HT-29 (cell line): ENCODE measurements at places on chromosomes 5 and 9. TPM values are rescaled to one million over a fixed set of nuclear protein-coding genes. Genes with fewer than 3 reads are reported as not detected.
A peak's percentile ranks its signal among the peaks of the same experiment; 100 is the strongest.

GMCL2 gene
- not detected in 2 replicates for total RNA-seq

MSX2 gene
- total RNA-seq, result 2.0 and 5.1 TPM in 2 replicates

WDR38 gene
- not detected in 2 replicates for total RNA-seq

DNA sequence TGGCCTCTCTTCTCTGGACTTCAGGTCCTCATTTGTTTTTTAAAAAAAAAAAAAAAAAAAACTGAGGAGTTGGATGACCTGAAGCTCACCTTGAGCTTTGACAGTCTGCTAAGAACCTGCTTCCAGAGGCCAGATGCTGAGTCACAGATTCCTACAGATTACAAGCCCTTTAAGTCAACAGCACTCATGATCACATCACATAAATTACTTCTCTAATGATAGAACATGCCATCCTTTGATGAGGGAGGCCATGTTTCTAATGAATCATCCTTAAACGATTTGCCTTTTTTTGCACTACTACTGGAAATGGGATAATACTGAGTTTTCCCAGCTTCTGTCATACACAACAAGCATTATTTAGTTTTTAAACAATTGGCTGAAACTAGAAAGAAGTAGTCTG, 34.2 kb upstream of the MYOT start:
- peak; percentile 82 for DNase-seq

GABBR2 gene
- total RNA-seq, result not detected in 2 replicates

DNA sequence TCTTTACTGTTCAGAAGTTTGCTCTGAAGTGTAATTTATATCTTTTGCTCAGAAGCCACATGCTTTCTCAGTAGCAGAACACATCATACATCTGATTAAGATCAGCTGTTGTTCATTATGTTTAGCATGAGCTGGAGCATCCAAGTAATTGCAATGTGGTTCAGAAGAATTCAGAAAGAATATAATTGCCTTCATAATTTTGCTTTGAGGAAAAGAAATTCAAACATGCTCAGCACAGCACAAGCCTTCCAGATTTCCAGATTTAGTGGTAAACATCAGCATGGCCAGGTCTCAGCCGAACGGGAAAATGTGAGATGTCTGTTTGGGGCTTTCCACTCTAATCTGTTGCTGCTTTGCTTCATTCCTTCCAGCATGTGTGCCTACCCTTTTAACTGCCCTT, 65.9 kb downstream of the ITGA1 start:
- no peak for DNase-seq

DNA sequence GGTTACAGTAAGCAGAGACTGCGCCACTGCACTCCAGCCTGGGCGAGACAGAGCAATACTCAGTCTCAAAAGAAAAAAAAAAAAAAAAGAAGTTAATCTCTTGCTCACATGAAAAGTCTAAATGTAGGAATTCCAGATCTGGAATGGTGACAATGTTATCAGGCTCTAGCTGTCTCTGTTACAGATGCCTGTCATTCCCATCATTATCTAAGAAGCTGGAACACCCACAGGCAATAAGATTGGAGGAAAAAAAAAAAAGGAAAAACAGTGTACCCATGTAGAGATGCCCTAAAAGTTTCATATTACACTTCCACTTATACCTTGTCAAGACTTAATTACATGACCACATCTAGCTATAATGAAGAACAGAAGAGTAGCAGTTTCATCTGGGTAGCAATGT, 38.2 kb downstream of the PTBP3 start:
- DNase-seq, result no peak

BAAT gene
- total RNA-seq, result 0.28 and 0.57 TPM in 2 replicates

- no peak for DNase-seq
Measured at GRCh38 chr5:10303201-10303600, 4.5 kb downstream of the CMBL start.

DNA sequence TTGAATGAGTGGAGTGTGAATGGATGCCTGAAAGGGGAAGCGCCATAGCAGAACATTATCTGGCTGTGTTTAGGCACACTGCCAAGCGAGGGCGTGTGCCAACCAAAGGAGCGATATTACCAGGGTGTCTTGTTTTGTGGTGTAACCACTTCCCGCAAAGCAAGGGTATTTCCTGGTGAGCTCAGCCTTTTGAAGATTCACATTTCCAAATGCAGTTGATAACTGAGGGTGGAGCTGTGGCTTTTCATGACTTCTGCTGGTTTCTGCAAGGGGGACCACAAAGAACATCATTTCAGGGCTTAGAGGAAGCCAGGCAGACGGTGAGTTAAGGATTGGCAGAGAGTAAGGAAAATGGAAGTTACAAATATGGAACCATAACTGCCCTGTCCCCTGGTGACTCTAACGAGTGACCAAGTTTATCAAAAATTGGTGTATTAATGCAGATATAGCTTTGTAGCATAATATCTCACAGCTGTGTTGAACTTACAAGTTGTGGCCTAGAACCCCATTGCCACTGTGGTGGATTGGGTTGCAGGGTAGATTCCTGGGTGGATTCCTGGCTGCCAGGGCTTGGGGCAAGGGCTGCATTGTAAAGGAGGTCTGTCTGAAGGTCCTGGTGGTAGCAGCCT, 71.4 kb downstream of the RALGPS1 start:
- peak; percentile 95 for DNase-seq

SHC3 gene
- 0.18 and 0.23 TPM in 2 replicates for total RNA-seq

DNA sequence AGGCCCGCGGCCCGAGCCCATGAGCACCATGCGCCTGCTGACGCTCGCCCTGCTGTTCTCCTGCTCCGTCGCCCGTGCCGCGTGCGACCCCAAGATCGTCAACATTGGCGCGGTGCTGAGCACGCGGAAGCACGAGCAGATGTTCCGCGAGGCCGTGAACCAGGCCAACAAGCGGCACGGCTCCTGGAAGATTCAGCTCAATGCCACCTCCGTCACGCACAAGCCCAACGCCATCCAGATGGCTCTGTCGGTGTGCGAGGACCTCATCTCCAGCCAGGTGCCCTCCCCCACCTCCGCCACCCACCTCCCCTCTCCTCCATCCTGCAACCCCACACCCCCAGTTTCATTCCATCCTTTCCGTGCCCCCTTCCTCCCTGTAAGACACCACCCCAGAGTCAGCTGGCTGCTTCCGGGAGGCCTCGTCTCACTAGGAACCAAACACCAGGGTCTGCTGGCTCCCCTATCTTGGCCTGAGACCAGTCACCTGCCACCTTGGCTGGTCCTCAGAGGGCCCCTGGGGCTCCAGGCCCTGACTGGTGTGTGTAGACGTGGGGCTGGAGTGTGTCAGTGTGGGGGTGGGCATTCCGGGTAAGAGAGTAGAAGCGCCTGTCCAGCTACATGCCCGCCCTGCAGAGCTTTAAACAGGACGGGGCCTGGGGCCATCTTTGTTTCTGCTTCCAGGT, 655 bp downstream of the GRIN1 start:
- DNase-seq, result no peak

DNA sequence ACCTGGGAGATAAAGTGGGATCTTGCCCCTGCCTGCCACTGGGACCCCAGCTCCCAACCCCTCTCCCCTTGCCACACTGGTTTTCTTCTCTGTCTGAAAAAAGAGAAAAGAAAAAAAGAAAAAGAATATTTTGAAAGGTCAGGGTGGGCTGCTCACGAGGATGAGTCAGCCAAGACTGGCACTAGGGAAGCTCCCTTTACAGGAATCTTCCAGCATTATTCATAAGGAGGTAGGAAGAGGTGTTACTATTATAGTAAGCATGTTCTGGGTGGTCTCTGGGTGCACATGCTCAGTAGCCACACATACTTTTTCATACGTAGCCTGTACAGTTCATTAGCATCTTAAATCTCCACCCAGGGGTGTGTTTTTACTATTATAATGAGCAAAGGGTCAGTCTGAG, 46.8 kb upstream of the HAND1 start:
- DNase-seq, result no peak

GRCh38 chr5:44385291-44385900, 3.8 kb downstream of the FGF10 start:
- DNase-seq, result no peak

FRRS1L gene
- not detected in 2 replicates for total RNA-seq

DNA sequence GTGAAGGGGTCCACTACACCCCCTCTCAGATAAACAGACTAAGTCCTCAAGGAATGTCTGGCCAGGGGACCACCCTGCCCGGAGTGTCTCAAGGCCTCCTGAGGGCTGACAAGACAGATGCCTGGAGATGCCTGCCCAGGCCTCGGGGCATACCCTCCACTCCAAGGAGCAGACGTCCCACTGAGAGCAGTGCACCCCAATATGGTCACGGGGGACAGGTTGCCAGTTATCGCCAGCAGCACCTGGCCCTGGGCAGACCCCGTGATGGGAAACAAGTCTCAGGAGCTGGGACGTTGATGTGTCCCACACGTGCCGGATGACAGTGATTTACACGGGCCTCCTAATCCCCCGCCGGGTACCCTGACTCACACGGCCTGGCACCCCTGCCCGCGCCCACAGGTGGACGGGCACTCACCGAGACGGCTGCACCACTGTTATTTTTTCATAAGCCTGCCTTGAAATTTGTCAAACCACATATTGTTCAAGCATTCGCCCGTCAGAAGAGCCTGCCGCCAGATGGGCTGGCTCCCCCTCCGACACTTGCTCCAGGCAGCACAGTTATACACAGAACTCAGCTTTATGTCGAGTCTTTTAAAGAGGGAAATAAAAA, 43.9 kb downstream of the BARX1 start:
- DNase-seq, result no peak

GRCh38 chr9:72925891-72926290, 27.0 kb downstream of the ALDH1A1 start:
- DNase-seq, result no peak

SPINK13 gene
- not detected in 2 replicates for total RNA-seq

DNA sequence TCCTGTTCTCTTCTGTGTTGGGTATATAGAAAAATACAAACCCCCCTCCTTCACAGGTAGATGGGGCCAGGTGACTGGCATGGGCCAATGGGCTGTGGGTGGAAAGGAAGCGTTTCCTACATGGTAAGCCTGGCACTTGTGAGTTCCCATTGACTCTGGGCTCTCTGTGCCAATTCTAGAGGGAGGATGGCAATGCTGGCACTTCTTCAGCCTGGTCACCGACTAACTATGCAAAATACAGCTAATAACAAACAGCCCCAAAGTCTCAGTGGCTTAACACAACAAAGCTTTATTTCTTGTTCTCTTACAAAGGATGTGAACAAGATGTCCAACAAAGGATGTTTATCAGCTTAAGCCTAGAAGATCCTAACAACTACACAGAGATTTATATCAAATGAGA, 258.1 kb downstream of the SYK start:
- no peak for DNase-seq

RNF183 gene
- total RNA-seq, result 6.1 and 7.1 TPM in 2 replicates

- DNase-seq, result no peak
Measured at GRCh38 chr5:93886098-93886806, 144.9 kb upstream of the POU5F2 start.

GALNT10 gene
- 6.4 and 8.0 TPM in 2 replicates for total RNA-seq

- DNase-seq, result no peak
Measured at GRCh38 chr5:84480873-84481637, 96.4 kb upstream of the EDIL3 start.

- no peak for DNase-seq
Measured at GRCh38 chr9:112777914-112778313, 27.4 kb downstream of the SNX30 start.

- DNase-seq, result no peak
Measured at GRCh38 chr5:142621227-142621626, 64.7 kb downstream of the FGF1 start.

DNA sequence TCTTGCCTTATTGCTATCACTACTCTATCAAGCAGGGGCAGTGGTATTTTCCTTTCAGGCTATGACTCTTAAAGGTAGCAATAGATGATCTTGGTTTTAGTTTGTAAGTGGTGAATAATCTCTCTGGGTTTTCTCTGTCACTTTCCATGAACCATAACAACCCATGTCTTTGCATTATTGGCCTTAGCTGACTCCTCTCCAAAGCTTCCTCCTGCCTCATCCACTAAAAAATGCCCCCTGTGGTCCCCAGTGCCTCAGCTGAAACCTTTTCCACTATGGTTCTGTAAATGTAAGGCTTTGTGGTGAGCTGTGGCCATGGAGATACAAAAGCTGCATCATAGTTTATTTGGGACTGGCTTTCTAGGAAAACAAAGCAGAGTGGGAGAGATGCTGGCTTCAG, 128.8 kb downstream of the GPBP1 start:
- DNase-seq, result no peak

GRCh38 chr9:137251490-137252268, 593 bp downstream of the STPG3 start:
- DNase-seq, result no peak

DNA sequence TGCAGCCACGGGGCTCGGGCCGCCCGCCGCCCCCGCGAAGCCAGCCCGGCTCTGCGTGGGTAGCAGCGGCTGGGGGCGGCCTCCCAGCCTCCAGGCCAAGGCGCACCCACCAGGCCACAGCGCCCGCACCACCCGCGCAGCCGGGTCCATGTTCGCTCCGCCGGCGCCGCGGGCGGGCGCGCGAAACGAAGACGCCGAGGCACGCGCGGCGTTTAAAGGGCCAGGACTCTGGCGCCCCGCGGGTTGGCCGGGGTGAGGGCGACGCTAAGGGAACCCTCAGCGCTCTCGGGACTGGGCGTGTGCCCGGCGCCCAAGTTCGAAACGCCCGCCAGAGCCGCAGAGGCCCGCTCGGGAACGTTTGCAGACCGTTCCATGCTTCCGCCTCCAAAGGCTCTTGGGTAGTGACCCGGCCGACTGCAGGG, at the start of gene PTGES2:
Gene PTGES2 (minus strand): TSS at position 162 of the 422 bp plus-strand sequence. CDS start 12 bp downstream, at position 150.
- peak; percentile 86 for DNase-seq

GRCh38 chr9:80501635-80502034, 929.9 kb downstream of the TLE4 start:
- DNase-seq, result no peak

FOXD4L4 gene
- not detected in 2 replicates for total RNA-seq

HEMGN gene
- total RNA-seq, result not detected in 2 replicates

DNA sequence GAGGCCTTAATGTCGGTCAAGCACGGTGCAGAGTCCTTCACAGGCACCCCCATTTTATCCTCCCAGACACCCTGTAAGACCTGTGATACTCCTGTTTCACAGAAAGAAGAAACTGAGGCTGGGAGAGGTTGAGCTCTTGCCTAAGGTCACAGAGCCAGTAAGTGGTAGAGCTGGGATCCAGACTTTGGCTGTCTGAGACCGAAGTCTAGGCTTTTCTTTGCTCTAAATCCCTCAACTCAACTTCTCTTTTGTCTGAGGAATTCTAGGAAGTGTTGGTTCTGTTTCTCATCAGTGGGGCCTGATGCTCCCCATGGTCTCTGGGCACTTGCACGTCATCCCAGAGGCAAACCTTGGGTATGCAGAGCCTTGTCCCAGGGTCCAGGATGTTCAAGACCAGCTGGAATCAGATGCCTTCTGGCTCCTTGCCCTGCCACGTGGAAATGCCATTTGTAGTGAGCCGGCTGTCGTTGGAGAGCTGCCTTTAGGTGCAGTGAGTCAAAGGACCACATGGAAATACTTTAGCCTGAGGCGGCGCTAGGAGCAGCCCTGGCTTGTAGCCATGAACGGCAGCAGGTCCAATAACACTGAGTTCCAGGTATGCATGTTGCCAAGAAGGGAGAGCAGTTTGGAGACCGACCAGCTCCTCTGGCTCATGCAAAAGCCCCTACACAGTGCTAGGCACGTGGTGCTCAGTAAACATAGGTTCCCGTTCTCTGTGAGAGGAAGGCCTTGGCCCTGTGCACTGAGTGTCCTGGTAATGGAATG, 9.2 kb downstream of the DCANP1 start:
- peak; percentile 90 for DNase-seq

SAPCD2 gene
- 217 and 239 TPM in 2 replicates for total RNA-seq

GRCh38 chr5:80438739-80439138, 30.9 kb downstream of the ZFYVE16 start:
- no peak for DNase-seq

ANKRD34B gene
- not detected in 2 replicates for total RNA-seq

GRCh38 chr9:117718085-117718484, 13.9 kb downstream of the TLR4 start:
- no peak for DNase-seq

C5orf52 gene
- not detected in 2 replicates for total RNA-seq

- DNase-seq, result no peak
Measured at GRCh38 chr9:128055344-128056040, 11.6 kb downstream of the NAIF1 start.
